ENCODE measurements at places on chromosomes 5 and 9. TPM values are rescaled to one million over a fixed set of nuclear protein-coding genes. Genes with fewer than 3 reads are reported as not detected.

DNA sequence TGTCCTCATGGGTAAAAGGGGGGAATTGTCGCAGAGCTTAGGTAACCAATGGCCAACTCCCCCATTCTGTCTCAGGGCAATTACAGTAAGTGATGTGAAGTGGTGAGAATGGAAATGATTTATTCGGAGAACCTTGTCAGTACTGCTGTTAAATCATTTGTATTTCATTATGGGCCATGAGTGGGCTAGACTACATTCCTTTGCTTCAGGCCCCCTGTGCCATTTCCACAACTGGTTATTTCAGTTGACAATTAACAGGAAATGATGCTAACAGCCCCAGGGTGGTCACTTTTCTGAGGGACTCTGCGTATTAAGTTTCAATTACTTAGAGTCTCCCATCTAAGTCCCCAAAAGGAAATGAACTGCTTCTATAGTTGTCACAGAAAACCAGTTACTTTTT lies 653.7 kb downstream of the CCDC171 start:
- no peak for DNase-seq
- no peak overlapping the region for H3K27ac ChIP-seq
- H3K4me1 ChIP-seq, result peaks cover 17% of the 10 kb centered on the region

DNA sequence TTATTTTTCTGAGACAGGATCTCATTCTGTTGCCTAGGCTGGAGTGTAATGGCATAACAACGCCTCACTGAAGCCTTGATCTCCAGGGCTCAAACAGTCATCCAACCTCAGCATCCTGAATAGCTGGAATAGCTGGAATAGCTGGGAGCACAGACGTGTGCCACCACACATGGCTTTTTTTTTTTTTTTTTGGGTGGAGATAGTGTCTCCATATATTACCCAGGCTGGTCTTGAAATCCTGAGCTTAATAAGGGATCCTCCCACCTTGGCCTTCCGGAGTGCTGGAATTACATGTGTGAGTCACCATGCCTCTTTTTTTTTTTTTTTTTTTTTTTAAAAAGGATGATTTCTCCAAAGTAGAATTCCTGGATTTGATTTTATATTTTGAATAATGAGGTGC lies 60.7 kb downstream of the NSD1 start:
- H3K4me3 ChIP-seq, result no peak overlapping the region
- H3K36me3 ChIP-seq, result peaks cover 3% of the 10 kb centered on the region
- peak; percentile 73 for DNase-seq
- no peak overlapping the region for H3K27ac ChIP-seq
- no peaks in the 10 kb centered on the region for H3K27me3 ChIP-seq

GRCh38 chr5:33701251-33701650 lies 190.5 kb downstream of the ADAMTS12 start:
- H3K27ac ChIP-seq, result no peak overlapping the region
- H3K4me1 ChIP-seq, result no peaks in the 10 kb centered on the region
- DNase-seq, result no peak
- H3K4me3 ChIP-seq, result no peak overlapping the region
- no peaks in the 10 kb centered on the region for H3K36me3 ChIP-seq

DNA sequence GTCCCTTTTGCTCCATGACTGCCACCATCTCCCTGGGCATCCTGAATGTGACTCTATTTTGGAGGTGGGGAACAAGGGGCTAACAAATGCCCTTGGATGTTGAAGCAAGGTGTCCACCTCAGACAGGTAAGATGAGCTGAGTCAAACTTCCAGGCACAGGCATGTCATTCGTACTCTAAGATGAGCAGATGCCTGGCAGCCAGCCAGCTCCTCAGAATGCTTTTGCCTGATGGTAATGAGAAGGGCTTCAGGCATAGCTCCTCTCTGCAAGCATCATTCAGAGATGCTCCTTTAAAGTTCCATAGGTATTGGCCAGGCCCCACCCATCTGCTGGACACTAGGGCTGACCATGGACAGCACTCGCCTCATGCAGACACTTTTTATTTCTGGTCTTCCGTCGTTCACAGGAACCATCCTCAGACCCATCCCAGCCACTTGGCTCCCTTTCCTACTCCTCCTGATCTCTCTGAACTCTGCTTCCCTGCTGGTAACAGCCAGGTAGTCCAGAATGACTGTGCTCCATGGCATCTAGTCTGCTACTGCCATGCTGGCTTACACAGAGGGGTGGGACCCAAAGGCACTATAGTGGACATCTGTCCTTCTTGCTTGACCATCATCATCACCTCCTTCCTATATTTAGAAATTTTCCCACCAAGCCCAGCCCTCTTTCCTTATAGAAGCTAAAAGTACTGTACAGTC lies 118.8 kb downstream of the GLIS3 start:
- H3K36me3 ChIP-seq, result no peaks in the 10 kb centered on the region
- H3K4me3 ChIP-seq, result no peak overlapping the region
- no peaks in the 10 kb centered on the region for H3K4me1 ChIP-seq
- H3K27me3 ChIP-seq, result no peaks in the 10 kb centered on the region
- DNase-seq, result no peak

DNA sequence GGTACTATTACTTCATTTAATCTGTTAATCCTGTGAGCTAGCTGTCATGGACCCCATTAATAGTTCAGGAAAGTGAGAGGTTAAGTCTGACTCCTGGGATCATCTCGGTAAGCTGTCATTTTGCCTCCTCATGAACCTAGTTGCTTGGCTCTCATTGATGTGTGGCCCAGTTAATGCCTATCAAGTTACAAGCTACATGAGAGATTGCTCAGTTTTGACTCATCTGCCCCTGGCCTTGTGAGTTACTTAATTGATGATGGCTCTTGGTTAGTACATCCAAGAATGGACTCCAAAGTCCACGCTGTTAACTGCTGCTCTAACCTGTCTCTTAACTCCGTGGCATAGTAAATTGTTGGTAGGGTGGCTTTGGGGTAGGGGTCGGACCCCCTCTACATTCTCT lies 23.9 kb downstream of the LARP1 start:
- no peak overlapping the region for H3K27ac ChIP-seq
- no peaks in the 10 kb centered on the region for H3K27me3 ChIP-seq
- no peaks in the 10 kb centered on the region for H3K36me3 ChIP-seq

GRCh38 chr5:95822043-95822541 lies 434 bp downstream of the GLRX start:
- H3K36me3 ChIP-seq, result no peaks in the 10 kb centered on the region
- H3K4me1 ChIP-seq, result peaks cover 40% of the 10 kb centered on the region
- DNase-seq, result peak; percentile 73

BAAT gene
- polyA plus RNA-seq, result 19.8 TPM

GRCh38 chr5:177598477-177598876 lies 1.5 kb upstream of the B4GALT7 start:
- no peaks in the 10 kb centered on the region for H3K36me3 ChIP-seq
- H3K4me1 ChIP-seq, result peaks cover 9% of the 10 kb centered on the region
- DNase-seq, result no peak
- no peak overlapping the region for H3K27ac ChIP-seq
- H3K27me3 ChIP-seq, result no peaks in the 10 kb centered on the region
- no peak overlapping the region for H3K4me3 ChIP-seq

DNA sequence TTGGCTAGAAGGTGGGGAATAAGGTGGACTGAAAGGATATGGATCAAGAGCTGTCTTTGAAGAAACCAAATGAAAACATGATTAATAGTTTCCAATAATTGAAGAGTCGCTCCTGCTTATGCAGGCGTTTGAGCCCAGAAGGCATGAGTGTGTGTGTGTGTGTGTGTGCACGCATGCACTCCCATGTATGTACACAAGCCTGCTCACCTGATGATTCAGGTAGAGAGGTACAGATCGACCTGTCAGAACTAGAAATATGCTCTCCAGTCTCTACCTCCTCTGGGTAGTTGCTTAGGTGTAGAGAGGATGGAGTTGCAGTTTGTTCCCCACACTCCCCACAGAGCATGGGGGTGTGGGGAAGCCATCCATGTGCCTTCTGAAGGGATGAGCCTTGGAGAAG lies 1.1 kb upstream of the FGF1 start:
- H3K4me1 ChIP-seq, result peaks cover 8% of the 10 kb centered on the region
- no peak overlapping the region for H3K27ac ChIP-seq
- no peaks in the 10 kb centered on the region for H3K36me3 ChIP-seq

- no peaks in the 10 kb centered on the region for H3K4me1 ChIP-seq
- no peak overlapping the region for H3K4me3 ChIP-seq
- no peaks in the 10 kb centered on the region for H3K36me3 ChIP-seq
- DNase-seq, result no peak
Measured at GRCh38 chr5:60334281-60334713, 365.7 kb downstream of the DEPDC1B start.

EPB41L4B gene
- polyA plus RNA-seq, result 12.2 TPM

SPINK13 gene
- polyA plus RNA-seq, result 3.1 TPM

- no peaks in the 10 kb centered on the region for H3K27me3 ChIP-seq
- DNase-seq, result peak; percentile 76
- H3K36me3 ChIP-seq, result no peaks in the 10 kb centered on the region
- H3K27ac ChIP-seq, result peak overlapping the region; percentile 88
Measured at GRCh38 chr5:56409331-56410190, 176.4 kb upstream of the ANKRD55 start.
